ENCODE measurements at places on chromosomes 6 and 20. TPM values are rescaled to one million over a fixed set of nuclear protein-coding genes. Genes with fewer than 3 reads are reported as not detected.

The FAM184A gene
- total RNA-seq: 0.34 TPM

The RSPH9 gene
- not detected for total RNA-seq

The RAET1L gene
- not detected for total RNA-seq

GRCh38 chr20:57008217-57008616 is 258.2 kb downstream of the BMP7 start:
- no peak for DNase-seq

Measured in glomerular endothelial cell (primary cell).